H9 (cell line): ENCODE measurements at places on chromosomes 6 and 20. TPM values are rescaled to one million over a fixed set of nuclear protein-coding genes. Genes with fewer than 3 reads are reported as not detected.

- DNase-seq, result no peak
These were observed 6.4 kb upstream of the TRIM38 start for GRCh38 chr6:25956226-25956625.

DNA sequence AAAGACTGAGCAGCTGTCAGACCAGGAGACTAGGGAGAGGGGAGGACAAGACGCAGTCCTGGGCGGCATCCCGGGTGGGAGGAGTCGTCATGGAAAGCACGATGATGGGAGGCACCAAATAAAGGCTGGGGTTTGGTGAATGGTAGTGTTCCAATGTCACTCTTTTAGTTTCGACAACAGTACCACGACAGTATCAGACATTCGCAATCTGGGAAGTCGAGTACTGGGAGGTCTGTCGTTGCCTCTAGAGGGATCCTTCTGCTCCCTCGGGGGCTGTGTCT is 32.1 kb downstream of the PSMG4 start:
- no peak for DNase-seq

GRCh38 chr6:34836451-34836850 is 44.6 kb downstream of the BLTP3A start:
- DNase-seq, result no peak

DNA sequence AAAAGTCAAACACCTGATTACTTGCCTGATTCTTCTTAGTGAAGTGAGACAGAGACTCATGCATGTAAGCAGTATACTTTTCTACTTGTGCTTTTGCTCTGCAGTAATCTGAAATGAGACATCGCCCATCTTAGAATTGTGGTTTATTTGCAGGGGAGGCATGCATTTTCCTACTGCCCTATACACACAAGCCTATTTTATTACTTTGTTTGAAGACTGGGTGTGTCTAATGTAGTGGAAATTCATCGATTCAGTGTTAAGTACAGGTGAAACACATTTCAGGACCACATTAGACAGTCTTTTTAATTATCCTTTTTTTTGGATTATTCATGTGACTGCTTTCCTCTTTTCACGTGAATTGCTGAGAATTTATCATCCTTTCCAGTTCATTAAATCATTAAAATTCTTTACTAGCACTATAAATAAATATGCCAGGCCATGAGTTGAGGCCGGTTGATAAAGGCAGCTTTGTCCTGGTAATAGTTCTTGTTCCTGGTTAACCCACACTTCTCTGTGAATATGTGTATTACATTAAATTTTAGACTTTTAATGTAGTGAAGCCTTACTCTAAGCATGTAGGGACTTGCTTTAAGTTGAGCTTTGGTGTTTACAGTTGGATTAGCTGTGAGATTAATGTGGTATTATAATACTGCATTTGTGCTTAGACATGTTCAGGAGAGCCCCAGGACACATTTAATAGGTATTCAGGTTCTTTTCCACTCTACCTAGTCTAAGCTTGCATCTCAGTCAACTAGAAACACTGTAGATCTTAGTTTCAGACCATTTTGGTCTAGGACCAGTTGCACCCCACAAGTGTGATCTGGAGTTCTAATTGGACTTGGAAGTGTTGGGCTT is 10.8 kb upstream of the BTBD3 start:
- DNase-seq, result no peak

DNA sequence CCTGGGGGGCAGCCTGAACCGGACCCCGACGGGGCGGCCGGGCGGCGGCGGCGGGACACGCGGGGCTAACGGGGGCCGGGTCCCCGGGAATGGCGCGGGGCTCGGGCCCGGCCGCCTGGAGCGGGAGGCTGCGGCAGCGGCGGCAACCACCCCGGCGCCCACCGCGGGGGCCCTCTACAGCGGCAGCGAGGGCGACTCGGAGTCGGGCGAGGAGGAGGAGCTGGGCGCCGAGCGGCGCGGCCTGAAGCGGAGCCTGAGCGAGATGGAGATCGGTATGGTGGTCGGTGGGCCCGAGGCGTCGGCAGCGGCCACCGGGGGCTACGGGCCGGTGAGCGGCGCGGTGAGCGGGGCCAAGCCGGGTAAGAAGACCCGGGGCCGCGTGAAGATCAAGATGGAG is 636 bp downstream of the SRF start:
- no peak for DNase-seq

- DNase-seq, result peak; percentile 51
These were observed 346.8 kb upstream of the POU3F2 start for GRCh38 chr6:98487612-98488011.

- no peak for DNase-seq
These were observed 181.9 kb downstream of the ERMARD start for GRCh38 chr6:169933251-169933821.

GRCh38 chr6:36618366-36619355 is 24.5 kb downstream of the SRSF3 start:
- DNase-seq, result no peak

GRCh38 chr6:19013026-19013705 is 626.0 kb downstream of the RNF144B start:
- no peak for DNase-seq

DNA sequence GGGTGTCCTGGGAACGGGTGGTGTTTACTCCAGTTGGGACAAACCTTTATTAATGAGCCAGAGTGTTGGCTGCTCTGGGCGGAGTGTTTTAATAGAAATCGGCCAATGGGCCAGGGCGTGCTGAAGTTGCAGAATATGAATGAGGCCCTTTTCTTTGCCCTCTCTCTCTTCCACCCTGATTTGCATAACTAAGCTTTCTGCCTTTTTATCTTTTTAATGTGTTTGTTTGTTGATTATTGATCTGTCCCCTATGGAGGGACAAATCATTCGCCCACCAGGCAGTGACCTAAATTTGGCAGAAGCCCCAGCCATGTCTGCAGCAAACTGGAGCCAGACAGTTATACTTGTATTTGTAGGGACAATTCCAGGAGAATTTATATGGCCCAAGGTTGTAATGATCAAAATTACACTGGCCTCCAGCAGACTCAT is 420.9 kb downstream of the PREX1 start:
- DNase-seq, result no peak

GRCh38 chr20:53734006-53734688 is 140.5 kb upstream of the ZNF217 start:
- no peak for DNase-seq

DNA sequence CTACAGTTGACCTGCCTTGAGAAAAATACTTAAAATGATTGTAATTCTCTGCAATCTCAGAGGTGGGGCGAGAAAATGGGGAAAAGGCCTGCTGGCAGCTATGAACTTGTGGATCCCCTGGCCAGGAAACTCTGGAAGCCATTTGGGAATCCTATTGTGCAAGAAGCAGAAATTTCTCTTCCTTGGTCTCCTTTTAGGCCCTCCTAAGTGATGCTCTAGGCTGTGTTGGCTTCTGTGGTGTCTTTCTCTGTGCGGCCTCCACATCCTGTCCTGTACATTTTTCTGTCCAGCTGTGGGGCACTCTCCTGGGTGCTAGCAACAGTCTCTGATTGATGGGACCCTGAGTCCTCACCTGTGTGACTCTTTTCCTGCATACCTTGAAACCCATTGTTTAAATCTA is 290.9 kb downstream of the FARS2 start:
- no peak for DNase-seq

DNA sequence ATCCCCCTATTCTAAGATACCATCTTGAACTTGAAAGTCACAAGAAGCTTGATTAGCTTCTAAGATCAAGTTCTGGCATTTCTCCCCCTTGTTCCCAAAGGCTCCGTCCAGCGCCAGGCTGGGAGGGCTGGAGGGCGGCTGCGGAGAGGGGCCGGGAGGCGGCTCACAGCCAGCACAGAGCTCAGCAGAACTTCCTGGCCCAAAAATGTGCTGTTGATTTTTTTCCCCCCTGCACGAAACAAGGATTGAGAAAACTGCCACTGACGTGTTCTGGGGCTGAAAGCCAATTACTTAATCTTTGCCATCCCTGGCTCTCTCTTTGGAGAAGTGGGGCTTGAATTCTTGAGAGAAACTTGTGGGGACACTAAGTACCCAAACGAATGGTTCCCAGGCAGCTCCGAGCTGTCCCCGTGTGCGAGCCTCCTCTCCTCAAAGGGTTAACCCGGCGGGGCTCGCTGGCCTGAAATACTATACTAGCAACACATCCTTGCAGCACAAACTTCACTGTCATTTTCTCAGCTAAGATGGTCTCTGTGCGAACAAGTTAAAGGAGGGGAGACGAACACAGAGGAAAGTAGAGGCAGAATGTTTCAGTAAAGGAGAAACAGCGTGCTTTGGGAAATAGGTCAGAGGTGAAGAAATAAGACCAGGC is 452 bp downstream of the TRAF3IP2 start:
- peak; percentile 72 for DNase-seq

GRCh38 chr6:30212865-30213666 is at the start of gene TRIM26:
TSS of gene TRIM26 (minus strand) at chr6:30213406. CDS start at chr6:30199103, 14,303 bp downstream.
- peak; percentile 98 for DNase-seq

GRCh38 chr6:165760803-165761185 is 97.8 kb upstream of the PDE10A start:
- no peak for DNase-seq

- DNase-seq, result no peak
These were observed at the start of gene RAET1L for GRCh38 chr6:150025201-150025917. TSS of gene RAET1L (minus strand) at chr6:150025532. CDS start at chr6:150025471, 61 bp downstream.

DNA sequence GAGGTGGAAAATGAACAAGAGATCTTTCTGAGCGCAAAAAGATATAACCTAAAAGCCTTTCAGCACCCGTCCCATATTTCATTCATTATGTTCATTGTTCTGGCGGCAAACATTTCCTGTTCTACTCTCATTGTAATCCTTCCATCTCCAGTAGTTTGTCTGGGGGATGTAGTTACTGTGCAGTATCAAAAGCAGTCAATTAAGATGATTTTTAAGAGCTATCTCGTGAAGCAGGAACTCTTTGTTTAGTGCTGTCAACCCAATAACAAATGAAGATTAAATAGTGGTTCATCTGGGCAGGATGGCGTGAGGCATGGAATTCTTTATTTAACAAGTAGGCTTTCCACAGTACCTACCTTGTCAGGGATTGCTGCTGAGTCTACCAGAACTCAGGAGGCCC is 876.7 kb downstream of the HACE1 start:
- no peak for DNase-seq

DNA sequence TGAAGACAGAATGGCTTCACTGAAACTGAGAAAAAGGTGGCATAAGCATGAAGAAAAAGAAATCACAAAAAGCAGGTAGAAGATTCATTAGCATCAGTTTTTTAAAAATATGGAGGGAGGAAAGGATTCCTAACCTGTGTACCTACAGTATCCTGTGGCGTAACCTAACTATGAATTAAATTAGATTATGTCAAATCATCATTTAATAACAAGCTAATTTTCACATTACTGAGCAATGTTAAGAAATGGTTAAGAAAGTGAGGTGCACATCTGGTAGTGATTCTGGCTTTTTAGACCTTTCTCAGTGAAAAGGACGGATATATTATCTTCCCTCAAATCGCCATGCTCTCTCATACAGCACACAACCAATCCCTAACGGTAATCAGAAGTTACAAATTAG is 12.5 kb downstream of the CD164 start:
- DNase-seq, result no peak

DNA sequence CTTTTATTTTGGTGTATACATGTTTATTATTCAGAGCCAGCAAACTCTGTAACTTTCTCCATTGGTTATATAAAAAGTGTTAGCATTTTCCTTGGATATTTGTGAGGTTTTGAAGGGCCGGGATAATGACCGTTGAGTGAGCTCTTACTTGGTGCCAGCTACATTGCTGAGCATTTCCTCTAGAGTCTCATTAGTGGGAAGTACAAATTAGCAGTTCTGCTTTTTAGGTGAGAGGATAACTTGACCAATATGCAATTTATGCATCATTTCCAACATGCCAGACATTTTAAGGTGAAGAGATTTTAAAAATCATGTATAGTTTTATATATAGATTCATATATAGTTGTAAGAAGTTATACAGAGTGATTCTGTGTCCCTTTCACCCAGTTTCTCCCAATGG is 84.3 kb downstream of the CARMIL1 start:
- DNase-seq, result no peak

- no peak for DNase-seq
These were observed 378.1 kb upstream of the JARID2 start for GRCh38 chr6:14867802-14868201.

- DNase-seq, result no peak
These were observed 3.9 kb downstream of the HMGA1 start for GRCh38 chr6:34240329-34241248.

- no peak for DNase-seq
These were observed 10.2 kb downstream of the BNIP5 start for GRCh38 chr6:36326356-36326995.

- no peak for DNase-seq
These were observed 16.1 kb upstream of the GRM4 start for GRCh38 chr6:34161857-34162515.

DNA sequence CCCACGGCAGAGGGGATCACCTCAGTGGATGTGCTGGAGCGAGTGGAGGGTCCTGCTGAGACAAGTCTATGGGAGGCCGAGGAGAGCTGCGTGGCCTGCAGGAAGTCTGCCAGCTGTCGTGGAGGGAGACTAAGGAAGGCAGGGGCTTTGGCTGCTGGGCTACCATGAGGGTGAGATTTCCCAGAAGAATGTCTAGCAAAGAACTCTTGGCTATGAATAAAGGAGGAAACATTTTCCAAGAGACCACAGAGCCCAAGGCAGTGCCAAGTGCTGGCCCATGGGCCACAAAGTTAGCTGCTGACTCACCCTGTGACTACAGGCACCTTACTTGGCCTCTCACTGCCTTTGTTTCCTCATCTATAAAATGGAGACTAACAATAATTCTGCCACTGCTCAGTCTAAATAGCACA is 73.4 kb downstream of the PRDM1 start:
- DNase-seq, result no peak

DNA sequence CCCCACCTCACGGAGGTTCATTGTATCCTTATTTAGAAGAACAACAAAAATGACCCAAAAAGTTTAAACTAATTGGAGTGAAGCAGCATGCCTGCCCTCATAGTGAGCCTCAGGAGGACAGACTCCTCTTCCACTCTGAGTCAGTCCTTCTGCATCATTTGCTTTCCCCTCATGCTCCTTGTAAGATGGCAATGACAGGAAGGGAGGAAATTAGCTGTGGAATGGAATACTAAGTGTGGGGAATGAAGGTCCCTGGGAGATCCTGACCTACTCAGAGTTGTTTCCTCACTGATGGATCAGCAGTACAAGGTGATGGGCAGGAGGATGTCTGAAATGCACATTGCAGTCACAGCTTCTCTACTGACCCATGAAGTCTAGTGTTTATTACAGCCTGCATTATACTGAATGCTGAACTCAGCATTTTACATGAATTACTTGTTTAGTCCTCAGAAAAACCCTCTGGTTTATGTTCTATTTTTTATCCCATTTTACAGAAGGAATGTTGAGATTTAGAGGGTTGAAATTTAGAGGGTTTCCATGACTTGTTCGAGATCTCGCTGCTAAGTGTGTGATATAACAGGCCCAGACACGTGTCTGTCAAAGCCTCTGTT is 212.0 kb upstream of the PCSK2 start:
- no peak for DNase-seq

FBXO9 gene
- total RNA-seq, result 62.5 and 68.4 TPM in 2 replicates

MYMX gene
- total RNA-seq, result 1.1 and 1.8 TPM in 2 replicates

PRR18 gene
- 0.11 TPM in 1 of 2 replicates, not detected in the other for total RNA-seq

GFOD1 gene
- 6.1 TPM in 2 replicates for total RNA-seq

ULBP1 gene
- 1.6 and 2.1 TPM in 2 replicates for total RNA-seq

MOCS1 gene
- 14.0 and 15.2 TPM in 2 replicates for total RNA-seq

ANKRD6 gene
- 5.4 and 5.6 TPM in 2 replicates for total RNA-seq

TCF21 gene
- total RNA-seq, result not detected in 2 replicates

HLA-DOA gene
- total RNA-seq, result 15.3 and 15.6 TPM in 2 replicates

FOXF2 gene
- total RNA-seq, result not detected in 2 replicates

SEC63 gene
- 73.3 and 86.2 TPM in 2 replicates for total RNA-seq

CST5 gene
- not detected in 2 replicates for total RNA-seq

OR12D3 gene
- not detected in 2 replicates for total RNA-seq

RHAG gene
- total RNA-seq, result not detected in 2 replicates

TBP gene
- 22.6 and 24.3 TPM in 2 replicates for total RNA-seq

SPATA25 gene
- total RNA-seq, result 1.8 and 2.4 TPM in 2 replicates

C4B gene
- 2.7 TPM in 2 replicates for total RNA-seq

ARFGEF3 gene
- total RNA-seq, result 12.5 and 13.7 TPM in 2 replicates

JPH2 gene
- 0.31 and 0.35 TPM in 2 replicates for total RNA-seq
